ENCODE measurements at places on chromosomes 3 and 15. TPM values are rescaled to one million over a fixed set of nuclear protein-coding genes. Genes with fewer than 3 reads are reported as not detected.

Gene LMAN1L
- total RNA-seq: not detected

Gene SLC12A1
- not detected for total RNA-seq

Gene FXR1
- total RNA-seq: 73.9 TPM

Gene ACTC1
- total RNA-seq: not detected

Gene LRTM1
- total RNA-seq: not detected

Gene XRN1
- total RNA-seq: 95.2 TPM

Gene PAQR5
- total RNA-seq: 22.3 TPM

Gene KLHL6
- total RNA-seq: 53.6 TPM

Gene CHP1
- 416 TPM for total RNA-seq

Gene SERINC4
- total RNA-seq: not detected

Gene TNFAIP8L3
- 3.3 TPM for total RNA-seq

Gene AHSG
- not detected for total RNA-seq

Gene ZNF385D
- 2.2 TPM for total RNA-seq

Gene SLC9C1
- total RNA-seq: 0.67 TPM

Gene SERPINI2
- not detected for total RNA-seq

Gene PRKAR2A
- total RNA-seq: 27.2 TPM

Gene ELL3
- total RNA-seq: 34.7 TPM

Gene TTC23
- 33.0 TPM for total RNA-seq

Gene SAXO2
- not detected for total RNA-seq

Gene SCAMP5
- total RNA-seq: 5.0 TPM

Gene HIGD2B
- total RNA-seq: not detected

Gene MKRN2OS
- 6.6 TPM for total RNA-seq

Gene HAPLN3
- 3.9 TPM for total RNA-seq

Gene LOXL1
- 2.9 TPM for total RNA-seq
